Activated naive CD8-positive, alpha-beta T cell treated with anti-CD3 and anti-CD28 coated beads for 36 hours (primary cell): ENCODE measurements at places on chromosomes 6 and 20. TPM values are rescaled to one million over a fixed set of nuclear protein-coding genes. Genes with fewer than 3 reads are reported as not detected.

The EIF2S2 gene
- total RNA-seq: 177 TPM

The GSTA5 gene
- total RNA-seq: not detected

The SIRPD gene
- total RNA-seq: not detected

The MYCT1 gene
- not detected for total RNA-seq

The TMC2 gene
- total RNA-seq: not detected

The GRM4 gene
- total RNA-seq: 0.12 TPM

The SALL4 gene
- 0.43 TPM for total RNA-seq

The RAB32 gene
- not detected for total RNA-seq

The OLIG3 gene
- 0.21 TPM for total RNA-seq

The VSX1 gene
- total RNA-seq: not detected

The GNAS-AS1 gene
- total RNA-seq: 1.0 TPM

The SLC4A11 gene
- 1.8 TPM for total RNA-seq

The LINC00237 gene
- not detected for total RNA-seq

The HLA-DRB1 gene
- total RNA-seq: 5.1 TPM

The BPIFB1 gene
- total RNA-seq: not detected

The EGFL8 gene
- 14.0 TPM for total RNA-seq

The LMBRD1 gene
- 15.2 TPM for total RNA-seq

The PXDC1 gene
- total RNA-seq: not detected

The ANKRD66 gene
- total RNA-seq: not detected

The HCRTR2 gene
- total RNA-seq: not detected

The ELOVL2 gene
- total RNA-seq: not detected

The NKX2-2 gene
- total RNA-seq: not detected

The BTNL2 gene
- not detected for total RNA-seq

The OTOR gene
- total RNA-seq: not detected

The PDYN gene
- not detected for total RNA-seq

The TUBE1 gene
- total RNA-seq: 30.3 TPM

The ACTL10 gene
- total RNA-seq: 4.1 TPM

The PPT2 gene
- 19.5 TPM for total RNA-seq

The TRERF1 gene
- total RNA-seq: 6.9 TPM

The HEY2 gene
- not detected for total RNA-seq

The ZFP57 gene
- 10.6 TPM for total RNA-seq

The C6orf15 gene
- not detected for total RNA-seq

The SPATA2 gene
- total RNA-seq: 11.2 TPM

The HNF4A gene
- not detected for total RNA-seq

The SNX14 gene
- 52.8 TPM for total RNA-seq

The PSORS1C1 gene
- 0.19 TPM for total RNA-seq

The ELOVL4 gene
- 1.7 TPM for total RNA-seq

The FAM83D gene
- total RNA-seq: 11.8 TPM

The MLIP gene
- total RNA-seq: not detected

The LY6G6F gene
- not detected for total RNA-seq

The TMEM200A gene
- not detected for total RNA-seq

The PPP1R3G gene
- total RNA-seq: 0.10 TPM

The TM9SF4 gene
- total RNA-seq: 42.5 TPM

The LTB gene
- 273 TPM for total RNA-seq

The COL9A1 gene
- total RNA-seq: not detected

The SCGN gene
- total RNA-seq: not detected

The CD40 gene
- total RNA-seq: 5.3 TPM

The MTRF1L gene
- total RNA-seq: 18.2 TPM

The SIRPG gene
- total RNA-seq: 34.1 TPM

The CCN5 gene
- total RNA-seq: not detected

The RAET1G gene
- not detected for total RNA-seq

The SMLR1 gene
- not detected for total RNA-seq
